Dorsolateral prefrontal cortex (tissue), 122 donors: ENCODE measurements at places on chromosomes 2 and 18.

DNA sequence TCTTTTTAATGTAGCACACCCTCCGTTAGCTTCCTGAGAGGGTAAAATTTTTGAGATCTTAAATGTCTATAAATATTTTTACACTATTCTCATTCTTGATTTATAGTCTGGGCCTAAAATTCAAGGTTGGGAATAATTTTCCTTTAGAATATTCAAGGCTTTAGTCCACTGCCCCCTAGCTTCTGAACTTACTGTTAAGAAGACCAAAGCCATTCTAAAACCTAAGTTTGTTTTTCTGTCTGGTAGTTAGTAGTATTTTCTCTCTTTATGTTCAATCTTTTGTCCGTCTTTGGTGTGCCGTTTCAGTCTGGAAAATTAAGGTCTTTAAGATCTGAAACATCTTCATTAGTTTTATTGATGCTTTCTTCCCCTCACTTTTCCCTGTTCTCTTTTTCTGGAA is 14.5 kb downstream of the OSBPL6 start:
- no peak for DNase-seq

DNA sequence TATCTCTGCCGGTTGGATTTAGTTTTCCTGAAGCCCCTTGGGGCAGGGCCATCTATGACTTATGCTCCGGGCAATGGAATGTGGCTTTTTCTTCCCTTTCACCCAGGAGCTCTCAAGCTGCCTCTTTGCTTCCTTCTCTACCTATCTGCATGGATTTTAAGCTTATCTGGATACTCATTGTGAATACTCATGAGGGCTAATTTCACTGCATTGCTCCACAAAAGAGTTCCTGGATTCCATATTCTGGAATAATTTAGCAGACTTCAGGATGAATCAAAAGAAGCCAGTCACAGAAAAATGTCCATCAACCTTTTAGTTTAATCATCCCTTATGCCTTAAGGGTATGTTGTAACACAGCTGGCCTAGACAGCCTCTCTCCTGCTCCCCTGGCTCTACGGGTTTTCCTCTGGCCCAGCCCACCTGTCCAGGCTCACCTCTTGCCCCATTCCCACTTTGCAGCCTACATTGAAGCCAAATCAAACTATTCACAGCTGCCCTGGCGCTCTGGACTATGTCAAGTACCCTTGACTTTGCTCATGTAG is 122.8 kb upstream of the RMDN2 start:
- DNase-seq, result no peak

- DNase-seq, result no peak
Measured at GRCh38 chr2:126322342-126322741, 333.6 kb upstream of the GYPC start.

- DNase-seq, result no peak
Measured at GRCh38 chr2:60707750-60708371, 48.2 kb upstream of the PAPOLG start.

DNA sequence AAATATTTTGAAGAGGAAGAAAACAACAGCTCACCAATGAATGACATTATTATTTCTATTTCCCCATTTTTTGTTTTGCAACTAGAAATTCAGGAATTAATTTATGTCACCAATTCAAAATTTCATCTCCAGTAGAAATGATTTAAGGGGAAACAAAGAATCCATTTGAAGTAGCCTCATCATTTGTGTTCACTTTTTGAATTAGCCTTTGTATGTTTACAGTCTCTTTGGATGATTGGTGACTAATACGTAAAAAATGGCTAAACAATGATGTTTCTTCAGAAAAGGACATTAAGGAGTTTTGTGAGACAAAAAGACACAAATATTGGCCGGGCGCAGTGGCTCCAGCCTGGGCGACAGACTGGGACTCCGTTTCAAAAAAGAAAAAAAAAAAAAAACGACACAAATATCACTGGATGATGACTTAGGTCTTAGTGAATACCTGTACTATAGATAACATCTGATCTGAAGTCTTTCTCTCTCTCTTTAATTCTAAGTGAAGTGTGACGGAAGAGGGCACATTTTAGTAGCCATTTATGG is 313.2 kb downstream of the PIK3C3 start:
- DNase-seq, result no peak

DNA sequence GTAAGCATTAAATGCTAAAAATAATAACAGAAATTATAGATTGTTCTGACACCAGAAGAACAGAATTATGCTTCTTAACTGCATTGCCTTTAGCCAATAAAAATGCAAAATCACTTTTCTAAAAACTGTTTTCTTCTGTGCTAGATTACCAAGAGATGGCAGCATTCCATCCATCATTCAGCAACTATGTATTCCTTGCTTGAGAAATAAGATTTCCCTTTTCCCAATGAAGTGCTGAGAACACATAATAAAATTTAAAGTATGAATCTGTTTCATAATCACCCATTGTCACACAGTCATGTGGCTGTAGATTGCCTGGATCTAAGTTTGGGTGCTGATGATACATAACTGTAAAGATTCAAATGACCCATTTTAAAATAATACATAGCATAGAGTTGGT is 504.2 kb downstream of the TDRD15 start:
- no peak for DNase-seq

DNA sequence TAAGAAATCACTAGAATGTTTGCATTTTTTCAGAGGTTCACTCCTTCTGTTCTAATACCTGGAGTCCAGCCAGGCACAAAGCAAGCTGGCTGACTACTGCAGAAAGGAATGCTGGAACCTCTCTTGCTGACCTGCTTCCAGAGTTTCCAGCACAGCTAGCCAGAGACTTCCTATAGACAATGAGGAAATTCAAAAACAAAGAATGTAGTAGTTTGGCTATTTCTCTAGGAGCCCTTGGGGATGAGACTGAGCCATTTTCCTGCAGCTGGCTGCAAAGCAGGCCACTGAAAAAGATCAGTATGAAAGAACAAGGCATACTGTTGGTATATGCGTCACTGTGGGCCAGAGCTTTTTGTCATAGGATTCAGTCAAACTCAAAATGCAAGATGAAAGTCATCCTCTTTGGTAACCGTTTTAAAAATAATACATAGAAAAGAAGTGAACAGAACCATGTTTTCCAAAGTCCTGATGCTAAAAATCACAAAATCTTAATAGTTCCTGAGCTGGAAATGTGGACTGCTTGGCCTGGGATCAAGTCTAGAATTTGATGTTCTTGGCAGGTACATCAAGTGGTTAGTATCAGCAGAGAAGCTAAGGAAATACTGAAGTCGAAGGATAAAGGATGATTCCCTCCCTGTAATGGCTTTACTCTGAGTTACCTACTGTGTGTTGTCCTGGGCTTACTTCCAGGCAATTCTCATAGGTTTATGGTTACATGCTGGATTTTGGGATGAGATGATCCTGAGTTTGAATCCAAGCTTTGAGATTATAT is 9.0 kb upstream of the DSEL start:
- DNase-seq, result no peak

DNA sequence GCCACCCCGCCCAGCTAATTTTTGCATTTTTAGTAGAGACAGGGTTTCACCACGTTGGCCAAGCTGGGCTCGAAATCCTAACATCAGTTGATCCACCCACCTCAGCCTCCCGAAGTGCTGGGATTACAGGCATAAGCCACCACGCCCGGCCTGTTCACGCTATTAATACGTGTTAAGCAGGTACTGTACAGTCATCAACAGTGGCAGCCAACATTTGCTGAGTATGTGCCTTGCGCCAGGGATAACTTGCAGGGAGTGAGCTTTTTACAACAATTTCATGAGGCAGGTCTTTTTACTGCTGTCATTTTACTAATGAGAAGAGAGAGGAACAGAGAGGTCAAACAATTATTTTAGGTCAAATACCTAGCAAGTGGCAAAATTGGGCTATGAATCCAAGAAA is 115.2 kb downstream of the AP1S3 start:
- no peak for DNase-seq

GRCh38 chr2:228067309-228067708 is 114.2 kb downstream of the SPHKAP start:
- no peak for DNase-seq

DNA sequence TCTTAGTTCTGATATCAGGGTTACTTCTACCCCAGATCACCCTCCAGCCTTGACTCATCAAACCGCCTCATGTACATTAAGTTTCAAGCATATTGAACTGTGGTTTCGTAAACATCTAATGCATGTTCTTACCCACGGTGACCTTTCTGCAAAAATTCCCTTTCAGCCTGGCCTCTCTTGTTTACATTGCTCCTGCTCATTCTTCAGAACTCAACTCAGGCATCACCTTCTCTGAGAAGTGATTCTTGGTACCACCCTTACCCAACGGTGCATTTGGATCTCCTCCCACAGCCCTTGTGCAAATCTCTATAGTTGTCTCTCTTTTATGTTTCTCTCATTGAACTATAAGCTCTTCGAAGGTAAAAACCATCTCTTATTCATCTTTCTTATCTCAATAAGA is 503.1 kb upstream of the PKDCC start:
- DNase-seq, result no peak

GRCh38 chr2:44934038-44934982 is 7.2 kb upstream of the SIX3 start:
- DNase-seq, result no peak

DNA sequence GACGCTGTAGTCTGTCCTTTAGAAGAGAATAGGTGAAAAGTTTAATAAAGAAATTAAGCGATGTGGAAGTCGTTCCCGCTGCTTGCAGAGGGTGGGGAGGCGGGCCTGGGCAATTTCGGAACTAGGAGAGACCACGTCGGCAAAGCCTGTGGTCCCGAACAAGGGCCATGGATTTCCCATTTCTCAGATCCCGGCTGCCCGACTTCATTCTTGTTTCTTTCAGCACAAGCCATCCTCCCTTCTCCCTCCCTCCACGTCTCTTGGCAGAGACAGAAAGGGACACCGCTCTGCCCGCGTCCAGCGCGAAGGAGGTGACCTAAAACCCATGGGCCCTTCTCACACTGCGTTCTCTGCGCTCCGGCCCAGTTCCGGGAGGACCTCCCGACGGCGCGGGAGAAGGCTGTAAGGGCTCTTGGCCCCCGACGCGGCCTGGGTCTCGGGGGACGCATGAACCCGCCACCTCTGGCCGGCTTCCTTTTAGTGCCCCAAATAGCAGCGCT is 2.2 kb upstream of the BCL2L11 start:
- DNase-seq, result no peak

- DNase-seq, result no peak
Measured at GRCh38 chr2:158509928-158510797, 53.4 kb downstream of the PKP4 start.

GRCh38 chr2:230928701-230929380 is 3.8 kb upstream of the GPR55 start:
- no peak for DNase-seq

GRCh38 chr18:320155-320554 is 52.3 kb upstream of the THOC1 start:
- DNase-seq, result no peak

- no peak for DNase-seq
Measured at GRCh38 chr2:187569042-187569441, 14.8 kb upstream of the TFPI start.

DNA sequence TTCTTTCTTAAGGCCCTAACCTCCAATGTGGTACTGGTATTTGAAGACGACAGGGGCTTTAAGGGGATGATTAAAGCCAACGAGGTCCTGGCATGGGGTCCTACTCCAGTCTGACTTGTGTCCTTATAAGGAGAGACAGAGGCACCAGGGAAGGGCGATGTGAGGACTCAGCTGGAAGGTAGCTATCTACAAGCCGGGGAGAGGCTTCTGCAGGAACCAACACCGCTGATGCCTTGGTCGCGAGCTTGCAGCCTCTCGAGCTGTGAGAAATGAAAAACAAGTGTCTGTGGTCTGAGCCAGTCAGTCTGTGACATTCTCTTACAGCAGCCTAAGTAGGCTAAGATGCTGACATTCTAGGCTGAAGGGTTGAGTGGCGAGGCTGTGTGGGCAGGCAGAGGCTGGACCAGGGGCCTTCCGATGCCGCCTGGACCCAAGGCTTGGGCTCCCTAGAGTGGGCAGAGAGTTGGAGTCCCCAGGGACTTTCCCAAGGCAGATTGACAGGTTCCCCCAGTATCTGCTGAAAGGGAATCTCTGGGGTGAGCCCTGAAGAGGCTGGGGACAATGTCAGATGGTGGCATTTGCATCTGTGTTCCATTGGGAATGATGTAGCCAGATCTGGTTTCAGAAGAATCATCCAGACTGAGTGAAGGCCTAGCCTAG is 322.9 kb upstream of the HS6ST1 start:
- DNase-seq, result no peak

GRCh38 chr2:218354850-218355443 is 1.7 kb upstream of the CATIP start:
- DNase-seq, result no peak

GRCh38 chr2:223860809-223861738 is 23.7 kb upstream of the AP1S3 start:
- no peak for DNase-seq

DNA sequence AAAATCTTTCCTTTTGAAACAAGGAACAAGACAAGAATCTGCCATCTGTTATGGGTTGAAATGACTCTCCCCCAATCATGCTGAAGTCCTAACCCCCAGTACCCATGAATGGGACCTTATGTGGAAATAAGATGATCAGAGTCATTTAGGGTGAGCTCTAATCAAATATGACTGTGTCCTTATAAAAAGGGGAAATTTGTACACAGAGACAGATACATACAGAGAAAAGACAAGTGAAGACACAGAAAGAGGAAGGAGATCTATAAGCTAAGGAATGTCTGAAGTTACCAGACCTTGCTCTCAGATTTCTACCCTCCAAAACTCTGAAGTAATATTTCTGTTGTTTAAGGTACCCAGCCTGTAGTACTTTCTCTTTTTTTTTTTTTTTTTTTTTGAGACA is 15.7 kb downstream of the TGFBRAP1 start:
- DNase-seq, result no peak

GRCh38 chr2:209876211-209876610 is 104.6 kb downstream of the UNC80 start:
- DNase-seq, result no peak

GRCh38 chr2:42868874-42869273 is 76.5 kb upstream of the HAAO start:
- DNase-seq, result no peak

DNA sequence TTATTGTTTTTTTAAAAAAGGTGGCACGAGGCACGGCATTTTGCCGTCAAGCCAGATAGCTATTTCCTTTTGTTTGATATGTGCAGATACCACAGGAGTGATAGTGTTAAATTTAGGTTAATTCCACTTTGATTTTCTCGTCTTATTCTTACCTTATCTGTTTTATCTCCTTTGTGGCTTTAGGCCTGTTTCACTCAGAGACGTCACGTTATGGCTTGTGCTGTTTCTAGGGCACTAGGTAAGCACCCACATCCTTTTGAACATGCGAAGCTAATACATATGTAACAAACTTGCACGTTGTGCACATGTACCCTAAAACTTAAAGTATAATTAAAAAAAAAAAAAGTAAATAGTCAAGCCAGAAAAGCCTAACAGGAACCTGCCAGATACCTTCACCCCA is 57.8 kb downstream of the C18orf63 start:
- no peak for DNase-seq

DNA sequence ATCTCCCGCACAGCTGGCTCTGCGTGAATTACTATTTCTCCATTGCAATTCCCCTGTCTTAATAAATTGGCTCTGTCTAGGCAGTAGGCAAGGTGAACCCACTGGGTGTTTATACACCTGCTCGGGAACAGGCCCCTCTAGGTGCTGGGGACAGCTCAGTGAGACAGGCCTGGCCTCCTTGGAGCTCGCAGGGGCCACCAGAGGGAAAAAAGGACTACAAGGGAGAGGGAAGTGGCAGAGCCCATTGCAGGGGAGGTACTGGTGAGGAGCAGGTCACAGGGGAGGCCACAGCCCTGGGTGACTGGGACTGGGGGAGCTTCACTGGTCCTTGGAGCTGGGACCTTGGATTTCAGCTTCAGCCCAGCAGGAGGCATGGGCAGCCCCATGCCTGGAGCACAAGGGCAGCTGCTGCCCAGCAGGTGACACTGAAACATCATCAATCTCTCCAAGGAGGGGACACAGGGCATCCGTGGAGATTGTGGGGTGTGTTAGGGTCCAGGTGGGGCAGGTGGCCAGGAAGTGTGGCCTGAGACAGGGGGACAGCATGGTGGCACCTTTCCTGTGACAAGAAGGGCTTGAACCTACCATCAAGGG is 31.2 kb downstream of the NGEF start:
- no peak for DNase-seq
